ENCODE measurements at places on chromosomes 6 and 20.

DNA sequence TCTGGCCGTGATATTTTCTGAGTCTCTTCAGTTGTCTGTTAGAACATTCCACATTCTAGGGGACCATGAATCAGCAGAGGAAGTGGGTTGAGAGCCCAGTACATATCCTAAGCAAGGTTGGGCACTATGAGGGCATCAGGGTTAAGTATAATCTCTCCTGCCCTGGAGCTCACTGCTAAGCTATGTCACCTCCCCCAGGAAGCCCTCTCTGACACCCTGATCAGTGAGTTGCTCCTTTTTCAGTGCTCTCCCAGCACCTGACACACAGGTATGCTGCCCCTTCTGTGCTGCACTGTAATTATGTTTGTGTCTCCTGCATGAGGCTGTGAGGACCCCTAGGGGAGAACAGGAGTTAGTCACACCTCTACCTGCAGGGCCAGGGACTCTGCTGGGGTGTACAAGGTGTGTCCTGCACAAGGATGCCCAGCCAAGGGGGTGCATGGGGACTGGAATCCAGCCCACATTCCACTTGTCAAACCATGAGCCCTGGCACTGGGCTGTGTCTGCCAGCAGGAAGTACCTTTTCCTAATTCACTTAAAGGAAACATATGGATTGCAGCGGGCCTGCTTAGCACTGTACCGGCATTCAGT lies 3.9 kb downstream of the RAB44 start:
- peak; percentile 23 for DNase-seq

GRCh38 chr6:9192405-9192909 lies 757.1 kb upstream of the SLC35B3 start:
- no peak for DNase-seq

GRCh38 chr6:139443231-139444112 lies 69.0 kb upstream of the CITED2 start:
- DNase-seq: no peak

GRCh38 chr20:23061734-23062561 lies 12.5 kb upstream of the THBD start:
- no peak for DNase-seq

GRCh38 chr6:12772416-12772815 lies 55.8 kb downstream of the PHACTR1 start:
- no peak for DNase-seq

GRCh38 chr6:163786995-163787671 lies 372.6 kb downstream of the QKI start:
- no peak for DNase-seq

- DNase-seq: no peak
Measured at GRCh38 chr6:140893432-140893831, 1239.3 kb upstream of the GJE1 start.

DNA sequence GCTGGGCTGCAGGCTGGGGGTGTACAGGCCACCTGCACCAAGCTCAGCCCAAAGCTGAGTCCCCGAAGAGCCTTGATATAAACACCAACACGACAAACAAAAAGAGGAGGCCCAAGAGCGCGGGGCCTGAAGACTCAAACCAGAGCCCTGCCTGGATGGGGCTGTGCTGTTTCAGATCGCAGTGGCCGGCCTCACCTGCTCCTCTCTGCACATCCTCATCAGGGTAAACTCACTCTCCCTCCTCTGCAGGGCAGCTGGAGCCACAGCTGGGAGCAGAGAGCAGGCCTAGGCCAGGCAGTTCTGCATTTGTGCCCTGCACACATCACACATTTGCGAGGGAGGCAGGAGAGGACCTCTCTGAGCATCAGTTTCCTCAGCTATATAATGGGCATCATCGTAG lies 3.7 kb upstream of the RBM38 start:
- DNase-seq: no peak

DNA sequence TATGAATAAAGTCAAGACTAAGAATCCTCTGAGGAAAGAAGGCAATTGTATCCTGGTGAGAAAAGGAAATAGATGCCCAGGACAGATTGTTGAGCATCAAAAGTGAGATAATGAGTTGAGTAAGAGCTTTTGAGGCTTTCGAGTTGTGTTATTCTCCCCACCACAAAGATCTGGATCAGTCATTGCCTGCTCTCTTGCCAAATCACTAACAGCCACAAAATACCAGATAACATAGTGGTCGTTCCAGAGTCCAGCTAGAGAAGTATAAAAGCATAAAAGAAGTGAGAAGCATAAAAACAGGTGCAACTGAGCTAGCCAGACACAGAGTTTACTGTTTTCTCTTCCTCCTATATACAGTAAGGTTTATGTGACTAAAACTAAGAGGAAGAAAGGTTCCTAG lies 4.9 kb downstream of the SPINT4 start:
- DNase-seq: no peak

- no peak for DNase-seq
Measured at GRCh38 chr6:81934936-81935335, 182.5 kb upstream of the TENT5A start.

GRCh38 chr20:41861772-41862422 lies 243.7 kb upstream of the CHD6 start:
- DNase-seq: no peak

GRCh38 chr20:25632940-25633790 lies 9.4 kb upstream of the NANP start:
- no peak for DNase-seq

DNA sequence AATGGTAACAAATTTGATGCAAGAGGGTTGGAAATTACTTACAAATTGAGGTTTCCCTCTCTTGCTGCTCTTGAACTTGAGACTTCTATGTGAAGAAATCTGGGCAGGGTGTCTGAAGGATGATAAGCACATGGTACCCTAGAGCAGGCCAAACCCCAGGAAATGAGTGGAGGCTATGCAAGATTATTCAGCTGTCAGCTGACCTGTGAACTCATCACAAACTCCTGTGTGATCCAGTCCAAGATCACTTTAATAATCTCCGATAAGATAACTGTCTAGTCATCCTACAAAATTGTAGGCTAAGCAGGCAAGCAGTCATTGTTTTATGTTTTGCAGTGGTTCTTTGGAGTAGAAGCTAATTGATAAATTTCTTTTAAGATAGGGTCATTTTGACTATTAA lies 213.1 kb downstream of the BTBD3 start:
- no peak for DNase-seq

GRCh38 chr20:6921717-6922386 lies 154.4 kb downstream of the BMP2 start:
- no peak for DNase-seq

- DNase-seq: peak; percentile 87
Measured at GRCh38 chr20:49594143-49594930, 26.4 kb upstream of the PTGIS start.

GRCh38 chr6:9116026-9116425 lies 680.7 kb upstream of the SLC35B3 start:
- DNase-seq: no peak

DNA sequence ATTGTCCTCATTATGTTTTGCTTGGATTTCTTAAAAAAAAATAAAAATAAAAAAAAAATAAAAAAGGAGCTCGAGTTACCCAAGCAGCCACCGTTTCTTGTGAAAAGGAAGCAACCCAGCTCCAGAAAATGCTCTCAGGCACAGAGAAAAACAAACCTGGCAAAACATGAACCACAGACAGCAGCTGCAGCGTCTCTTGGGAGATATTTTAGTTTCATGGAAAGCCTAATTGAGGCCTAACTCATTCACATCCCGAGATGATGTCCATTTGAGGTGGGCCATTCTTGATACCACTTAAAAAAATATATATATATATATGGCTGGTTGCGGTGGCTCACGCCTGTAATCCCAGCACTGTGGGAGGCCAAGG lies 13.7 kb upstream of the MRAP2 start:
- DNase-seq: no peak

DNA sequence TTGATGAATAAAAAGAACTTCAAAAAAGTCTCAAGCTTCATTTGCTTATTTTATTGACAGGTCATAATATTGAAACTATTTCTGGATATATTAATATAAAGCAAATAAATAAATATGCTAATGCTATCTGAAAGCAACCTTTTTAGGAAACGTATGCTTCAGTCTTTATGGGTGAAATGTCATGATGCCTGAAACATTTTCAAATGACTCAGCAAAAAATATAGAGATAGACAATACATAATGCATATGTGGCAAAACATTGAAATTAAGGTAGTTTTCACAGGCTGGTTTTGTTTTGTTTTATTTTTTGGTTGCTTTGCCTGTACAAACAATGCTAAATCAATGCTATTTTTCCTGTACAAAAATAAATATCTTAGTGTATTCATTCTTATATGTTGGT lies 194.4 kb upstream of the PLCB4 start:
- no peak for DNase-seq

DNA sequence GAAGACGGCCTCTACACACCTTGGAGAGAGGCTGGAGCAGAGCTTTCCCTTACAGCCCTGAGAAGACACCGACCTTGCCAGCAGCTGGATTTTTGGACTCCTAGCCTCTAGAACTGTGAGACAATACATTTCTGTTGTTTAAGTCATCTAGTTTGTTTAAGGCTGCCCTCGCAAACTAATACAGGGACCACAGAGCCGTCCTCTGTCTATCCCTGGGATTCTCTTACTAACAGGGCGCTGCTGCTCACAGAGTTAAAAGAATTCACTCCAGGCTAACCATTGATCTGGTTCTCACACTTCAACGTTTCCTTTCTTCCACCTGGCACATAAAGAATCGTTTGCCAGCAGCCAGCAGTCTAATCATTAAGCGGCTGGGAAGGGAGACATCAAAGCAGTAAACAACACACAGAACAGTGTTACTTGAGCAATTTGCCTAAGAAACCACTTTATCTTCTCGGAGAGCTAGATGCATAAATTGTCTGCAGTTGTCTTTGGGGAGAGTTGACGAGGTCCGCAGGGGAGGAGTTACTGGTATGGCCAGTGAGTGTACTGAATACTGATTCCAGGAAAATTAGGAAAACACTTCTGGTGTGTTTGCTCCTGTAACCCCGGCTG lies 103.5 kb upstream of the AKAP12 start:
- DNase-seq: no peak

DNA sequence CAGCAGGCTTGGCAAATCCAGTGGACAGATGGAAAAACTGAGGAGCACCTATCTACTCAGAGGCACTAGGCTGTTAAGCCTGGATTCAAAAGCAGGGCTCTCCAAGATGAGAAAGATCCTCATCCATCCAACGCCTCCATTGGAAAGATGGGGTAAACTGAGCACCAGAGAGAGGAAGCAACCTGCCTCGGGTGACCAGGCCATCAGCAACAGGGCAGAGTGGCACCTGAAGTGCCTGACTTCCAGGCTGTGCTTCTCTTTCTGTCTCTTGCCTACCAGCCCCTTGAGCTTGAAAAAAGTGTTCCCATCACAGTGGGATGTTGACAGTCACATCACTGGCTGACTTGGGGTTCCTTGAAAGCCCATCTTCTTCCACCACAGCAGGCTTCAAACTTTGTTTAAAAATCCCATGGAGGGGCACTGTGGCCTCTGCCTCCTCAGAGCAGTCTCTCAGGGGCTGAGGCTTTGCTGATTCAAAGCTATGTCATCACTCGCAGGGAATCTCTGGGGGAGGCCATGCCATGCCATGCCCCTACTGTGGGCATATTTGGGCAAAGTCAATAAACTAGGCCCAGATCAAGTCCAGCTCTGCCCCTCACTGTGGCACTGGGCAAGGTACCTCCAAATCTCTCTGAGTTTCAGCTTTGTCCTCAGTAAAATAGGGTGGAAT lies 44.8 kb upstream of the TGM2 start:
- no peak for DNase-seq
